ENCODE measurements at places on chromosomes 13 and 19.

DNA sequence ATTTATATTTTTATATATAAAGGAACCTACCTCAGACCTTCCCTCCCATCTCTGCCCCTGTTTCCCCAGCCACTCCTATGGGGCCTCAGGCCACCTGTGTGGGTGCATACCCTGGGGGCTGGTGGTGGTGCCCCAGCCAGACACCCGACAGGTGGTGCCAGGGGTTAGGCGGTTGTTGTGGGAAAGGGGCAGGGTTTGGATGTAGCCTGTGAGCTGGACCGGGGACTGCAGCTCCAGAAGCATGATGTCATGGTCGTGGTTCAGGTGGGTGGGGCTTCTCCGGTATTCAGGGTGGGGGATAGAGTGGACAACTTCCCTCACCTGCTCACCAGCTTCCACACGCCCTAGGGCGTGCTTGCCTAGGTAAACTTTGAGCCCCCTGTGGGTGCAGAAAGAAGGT, 5.2 kb downstream of the KLK13 start:
- no peak for DNase-seq

- no peak for DNase-seq
Observed at GRCh38 chr19:50531171-50531612, 17.5 kb upstream of the ASPDH start.

DNA sequence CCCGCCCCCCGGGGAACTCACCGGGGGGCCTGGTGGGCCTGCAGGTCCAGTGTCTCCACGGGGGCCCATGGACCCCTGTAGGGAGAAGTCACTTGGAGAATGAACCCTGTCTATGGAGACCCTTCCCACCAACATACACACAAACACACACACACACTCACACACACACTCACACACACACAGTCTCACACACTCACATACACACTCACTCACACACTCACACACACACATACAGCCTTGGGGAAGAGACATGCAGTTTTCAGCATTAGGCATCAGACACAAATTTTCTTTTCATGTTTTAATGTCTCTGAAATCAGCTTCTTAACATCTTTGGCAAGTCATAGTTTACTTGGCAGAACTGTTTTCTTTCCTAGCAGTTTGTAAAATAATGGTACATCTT, 31.0 kb upstream of the OLFM2 start:
- no peak for DNase-seq

GRCh38 chr13:34155931-34156607, 338.1 kb downstream of the RFC3 start:
- DNase-seq: no peak

GRCh38 chr13:99393791-99394735, 86.9 kb upstream of the GPR183 start:
- no peak for DNase-seq

- no peak for DNase-seq
Observed at GRCh38 chr13:21894703-21895699, 224.1 kb downstream of the FGF9 start.

DNA sequence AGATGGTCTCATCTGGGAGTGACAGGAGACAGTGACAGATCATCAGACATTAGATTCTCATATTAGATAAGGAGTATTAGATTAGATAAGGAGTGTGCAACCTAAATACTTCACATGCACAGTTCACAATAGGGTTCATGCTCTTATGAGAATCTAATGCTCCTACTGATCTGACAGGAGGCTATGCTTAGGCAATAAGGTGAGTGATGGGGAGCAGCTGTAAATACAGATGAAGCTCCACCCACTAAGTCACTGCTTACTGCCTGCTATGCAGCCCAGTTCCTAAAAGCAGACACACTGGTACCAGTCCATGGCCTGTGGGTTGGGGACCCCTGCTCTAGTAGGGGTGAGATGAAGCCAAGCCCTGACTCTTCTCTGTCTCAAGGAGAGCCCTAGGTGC, 10.0 kb upstream of the IGFL3 start:
- DNase-seq: peak; percentile 11

- no peak for DNase-seq
Observed at GRCh38 chr19:19271828-19272599, 1.1 kb downstream of the TM6SF2 start.

DNA sequence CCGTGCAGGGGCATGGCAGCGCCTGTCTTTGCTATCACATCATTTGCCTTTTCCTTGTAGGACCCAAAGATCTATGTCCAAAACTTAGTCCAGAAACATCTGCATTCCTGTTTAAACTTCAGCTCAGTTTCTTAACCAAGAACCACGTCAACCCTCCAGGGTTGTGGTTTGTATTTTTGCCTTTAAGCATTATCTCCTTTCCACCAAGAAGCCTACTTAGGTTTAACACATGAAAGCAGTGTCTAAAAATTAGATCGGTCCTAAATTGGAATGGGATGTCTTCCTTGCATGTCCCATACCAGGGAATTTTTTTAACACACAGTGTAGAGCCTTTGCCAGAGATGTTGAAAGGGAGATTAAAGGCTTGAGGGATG, 38.8 kb downstream of the DHRS12 start:
- no peak for DNase-seq

GRCh38 chr13:43294412-43294811, 271.0 kb downstream of the DNAJC15 start:
- DNase-seq: peak; percentile 51

DNA sequence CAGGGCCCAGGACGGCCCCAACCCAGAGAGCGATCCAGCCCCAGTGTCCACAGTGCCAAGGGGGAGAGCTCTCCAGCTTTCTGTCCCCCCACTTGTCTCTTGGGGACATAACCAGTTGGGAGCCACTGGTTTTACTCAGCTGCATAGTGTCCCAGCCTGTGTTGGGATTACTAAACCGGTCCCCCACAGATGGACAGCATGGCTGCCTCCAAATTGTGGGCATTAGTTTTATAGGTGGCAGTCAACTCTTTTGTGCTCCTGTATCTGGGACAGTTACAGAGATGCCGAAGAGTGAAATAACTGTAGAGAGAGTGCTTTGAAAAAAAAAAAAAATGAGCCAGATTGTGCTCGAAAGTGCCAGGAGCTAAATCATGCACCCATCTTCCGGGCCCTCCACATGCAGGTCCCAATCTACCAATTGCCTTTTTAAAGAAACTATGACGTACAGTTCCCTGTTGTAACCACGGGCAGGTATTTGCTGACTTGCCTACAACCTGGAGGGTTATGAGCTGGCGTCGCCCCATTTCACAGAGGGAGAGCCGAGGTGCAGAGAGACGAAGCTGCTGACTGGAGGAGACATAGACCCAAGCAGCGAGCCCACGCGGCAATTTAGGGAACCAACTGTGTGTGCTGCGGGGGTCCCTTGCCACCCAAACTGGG, 2.4 kb upstream of the NFIC start:
- DNase-seq: no peak

- no peak for DNase-seq
Observed at GRCh38 chr13:95470574-95471366, 81.8 kb upstream of the CLDN10 start.

- DNase-seq: no peak
Observed at GRCh38 chr19:38648769-38649304, 1.4 kb downstream of the ACTN4 start.

GRCh38 chr13:49791711-49792549, 552 bp downstream of the KPNA3 start:
- DNase-seq: peak; percentile 41

DNA sequence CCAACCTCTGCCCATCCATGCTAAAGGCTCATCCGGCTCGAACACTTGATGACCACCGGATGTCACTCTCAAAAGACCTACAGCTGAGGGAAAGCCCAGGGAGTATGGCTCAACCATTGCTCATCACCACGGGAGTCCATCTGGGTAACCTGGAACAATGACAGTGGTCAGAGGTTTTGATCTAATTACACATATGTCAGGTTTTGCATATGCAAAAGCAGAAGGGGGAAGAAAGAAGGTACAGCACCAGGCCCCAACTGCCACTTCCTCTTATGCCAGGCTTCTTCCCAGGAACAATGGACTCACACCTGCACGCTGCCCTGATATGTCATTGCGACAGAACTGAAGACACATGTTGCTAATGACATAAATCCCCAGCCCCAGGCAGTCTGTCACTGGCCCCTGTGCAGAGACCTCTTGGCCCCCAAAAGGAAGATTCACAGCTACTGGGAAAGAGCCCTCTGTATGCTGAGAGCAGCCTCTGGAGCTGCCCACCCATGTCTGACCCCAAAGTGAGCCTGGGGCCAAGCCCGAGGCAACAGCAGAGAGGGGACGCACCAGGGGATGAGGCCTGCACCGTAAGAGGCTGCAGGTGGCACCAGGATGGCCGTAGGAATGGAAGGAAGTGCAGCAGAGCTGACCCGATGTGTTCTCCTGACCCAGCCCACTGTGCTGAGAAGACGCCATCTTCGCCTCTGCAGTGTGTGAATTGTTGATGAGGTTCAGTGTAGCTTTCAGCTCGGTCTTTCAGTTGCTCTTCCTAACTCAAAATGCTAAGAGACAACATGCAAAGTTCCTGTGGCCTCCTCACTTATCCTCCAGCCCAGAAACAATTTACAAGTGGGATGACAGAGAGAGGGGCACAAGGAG, 26.3 kb downstream of the EPS15L1 start:
- peak; percentile 76 for DNase-seq

DNA sequence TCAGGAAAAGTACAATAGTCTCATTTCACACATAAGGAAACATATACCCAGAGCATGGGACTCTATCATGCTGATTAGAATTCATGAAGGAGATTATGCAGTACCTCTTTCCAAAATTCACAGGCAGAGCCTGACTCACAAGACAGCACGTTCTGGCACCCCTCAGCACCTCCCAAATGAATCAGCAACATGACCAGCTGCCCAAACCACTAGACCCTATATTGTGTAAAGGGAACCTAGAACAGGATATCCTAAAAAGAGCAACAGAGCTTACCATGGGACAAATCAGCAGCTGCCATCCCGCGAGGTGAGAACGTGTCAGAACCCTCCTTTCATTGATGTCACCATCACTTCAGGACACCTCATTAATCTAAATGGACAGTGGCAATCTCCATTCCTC, 2.5 kb downstream of the ZNF426 start:
- DNase-seq: peak; percentile 18

GRCh38 chr19:39251846-39252245, 3.2 kb upstream of the IFNL4 start:
- DNase-seq: no peak

DNA sequence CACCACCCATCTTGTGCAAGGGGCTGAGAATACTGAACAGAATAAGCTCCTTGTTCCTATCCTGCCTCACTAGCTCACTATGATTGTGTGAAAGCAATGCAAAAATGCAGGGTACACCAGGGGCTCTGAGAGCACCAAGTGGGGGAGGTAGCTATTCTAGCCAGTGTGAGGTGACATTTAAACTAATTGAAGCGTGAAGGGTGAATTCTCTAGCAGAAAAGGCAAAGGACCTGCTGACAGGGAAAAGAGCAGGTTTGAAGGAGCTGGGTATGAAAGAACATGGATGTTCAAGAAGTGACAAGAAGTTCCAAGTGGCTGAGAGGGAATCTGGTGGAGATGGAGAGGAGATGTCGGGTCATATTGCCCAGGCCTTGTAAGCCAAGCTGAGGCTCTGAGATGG, 64.2 kb downstream of the SIAH3 start:
- DNase-seq: no peak

DNA sequence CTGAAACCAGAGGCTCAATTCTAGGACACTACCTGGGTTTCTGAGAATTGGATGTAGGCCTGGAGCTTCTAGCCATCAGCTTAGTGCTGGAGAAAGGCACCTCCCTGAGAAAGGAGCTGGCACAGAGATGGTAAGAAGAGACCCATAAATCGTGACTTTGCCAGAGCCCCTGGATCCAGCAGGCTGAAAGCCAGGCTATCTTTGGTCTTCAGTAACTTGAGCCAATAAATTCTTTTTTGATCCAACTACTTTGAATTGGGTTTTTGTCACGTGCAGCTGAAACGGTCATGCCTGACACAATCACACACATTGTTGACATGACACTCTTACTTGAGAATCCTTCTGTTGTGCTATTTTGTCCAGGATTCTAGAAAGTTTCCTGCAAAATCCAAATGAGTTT, 103.4 kb downstream of the LHFPL6 start:
- DNase-seq: no peak

- DNase-seq: no peak
Observed at GRCh38 chr13:28408863-28409262, 86.1 kb downstream of the FLT1 start.

GRCh38 chr13:34913040-34913439, 29.0 kb upstream of the NBEA start:
- DNase-seq: no peak

DNA sequence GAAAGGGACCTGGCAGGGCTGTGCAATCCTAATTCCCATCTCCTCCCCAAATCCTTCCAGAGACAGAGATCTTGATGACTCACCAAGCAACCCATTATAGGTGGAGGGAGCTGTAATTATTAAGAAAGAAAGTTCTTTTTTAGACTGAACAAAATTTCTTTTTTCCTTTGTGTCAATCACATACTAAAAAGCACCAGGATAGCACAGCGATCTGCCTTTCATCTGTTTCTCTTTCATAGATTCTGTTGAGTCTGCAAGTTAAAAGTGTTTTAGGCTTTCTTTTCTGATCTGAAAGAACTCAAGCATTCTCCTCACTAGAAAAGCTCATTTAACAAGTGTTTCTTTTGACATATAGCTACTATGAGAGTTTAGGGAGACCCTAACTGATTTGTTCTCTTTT, 222.8 kb downstream of the DCT start:
- DNase-seq: no peak

DNA sequence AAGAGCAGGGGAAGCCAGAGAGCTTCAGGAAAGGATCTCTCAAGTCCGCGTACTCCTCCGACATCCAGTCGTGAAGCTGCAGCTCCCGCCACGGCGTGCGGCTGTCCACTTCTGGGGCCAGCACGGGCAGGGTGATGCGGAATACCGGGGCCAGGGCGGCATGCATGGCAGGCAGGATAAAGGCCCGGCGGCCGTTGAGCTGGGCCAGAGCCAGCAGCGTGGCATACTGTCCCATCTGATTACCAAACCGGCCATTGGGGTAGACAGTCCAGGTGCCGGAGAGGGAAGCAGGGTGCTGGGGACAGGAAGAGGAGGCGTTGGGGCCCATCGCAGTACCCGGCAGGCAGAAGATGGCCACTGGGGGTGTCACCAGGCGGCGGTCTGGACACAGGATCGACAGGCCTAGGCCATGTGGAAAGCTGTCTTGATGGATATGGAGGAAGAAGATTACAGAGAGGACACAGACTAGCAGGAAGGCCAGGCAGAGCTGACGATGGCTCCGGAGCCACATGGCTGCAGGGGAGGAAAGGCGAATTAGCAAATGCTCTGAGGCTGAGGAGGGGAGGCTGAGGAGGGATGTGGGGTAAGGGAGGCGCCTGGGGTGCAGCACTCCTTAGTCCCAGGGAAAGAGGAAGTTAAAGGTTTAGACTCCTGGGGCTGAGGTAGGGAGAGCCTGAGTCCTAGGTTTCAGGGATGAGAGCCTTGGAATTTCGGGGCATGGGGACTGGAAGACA, 1.5 kb downstream of the FUT1 start:
- DNase-seq: no peak
